Renal cortical epithelial cell (primary cell): ENCODE measurements at places on chromosomes 5 and 9. TPM values are rescaled to one million over a fixed set of nuclear protein-coding genes. Genes with fewer than 3 reads are reported as not detected.

- no peak for DNase-seq
Measured at GRCh38 chr5:96768708-96769251, 39.0 kb downstream of the ERAP1 start.

DNA sequence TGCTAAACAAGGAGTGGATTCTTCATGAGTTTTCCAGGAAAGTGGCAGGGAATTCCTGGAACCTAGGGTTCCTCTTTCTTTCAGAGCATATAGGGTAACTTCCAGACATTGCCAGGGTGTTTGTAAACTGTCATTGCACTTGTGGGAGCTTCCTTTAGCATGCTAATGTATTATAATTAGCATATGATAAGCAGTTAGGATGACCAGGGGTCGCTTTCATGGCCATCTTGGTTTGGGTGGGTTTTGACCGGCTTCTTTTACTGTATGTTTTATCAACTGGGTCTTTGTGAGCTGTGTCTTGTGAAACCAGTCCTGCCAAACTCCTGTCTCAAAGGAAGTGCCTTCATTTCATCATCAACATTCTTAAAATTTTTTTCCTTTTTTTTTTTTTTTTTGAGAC is 11.9 kb upstream of the MELK start:
- no peak for DNase-seq

The ADCY2 gene
- total RNA-seq, result not detected in 2 replicates

- DNase-seq, result no peak
Measured at GRCh38 chr9:76558465-76558864, 99.5 kb downstream of the GCNT1 start.

The RALGPS1 gene
- total RNA-seq, result 1.4 and 5.4 TPM in 2 replicates

DNA sequence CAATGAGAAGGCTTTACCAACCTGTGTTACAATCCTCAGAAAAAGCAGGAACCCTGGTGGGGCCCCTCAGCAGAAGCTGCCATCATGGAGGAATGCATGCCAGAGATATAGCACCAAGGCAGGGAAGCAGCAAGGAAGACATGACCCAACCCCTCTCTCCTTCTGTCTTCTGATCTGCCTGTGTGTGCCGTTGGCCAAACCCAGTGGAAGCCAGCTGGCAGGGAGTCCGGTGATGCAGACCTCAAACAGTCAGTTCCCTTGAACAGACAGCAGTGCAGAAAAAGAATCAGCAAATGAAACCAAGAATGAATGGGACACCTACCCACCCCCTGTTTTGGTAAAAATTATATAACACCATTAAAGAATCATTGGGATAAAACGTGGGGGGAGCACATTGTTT is 234.2 kb downstream of the ZNF608 start:
- DNase-seq, result no peak

GRCh38 chr9:121627427-121627826 is 24.0 kb upstream of the DAB2IP start:
- no peak for DNase-seq

DNA sequence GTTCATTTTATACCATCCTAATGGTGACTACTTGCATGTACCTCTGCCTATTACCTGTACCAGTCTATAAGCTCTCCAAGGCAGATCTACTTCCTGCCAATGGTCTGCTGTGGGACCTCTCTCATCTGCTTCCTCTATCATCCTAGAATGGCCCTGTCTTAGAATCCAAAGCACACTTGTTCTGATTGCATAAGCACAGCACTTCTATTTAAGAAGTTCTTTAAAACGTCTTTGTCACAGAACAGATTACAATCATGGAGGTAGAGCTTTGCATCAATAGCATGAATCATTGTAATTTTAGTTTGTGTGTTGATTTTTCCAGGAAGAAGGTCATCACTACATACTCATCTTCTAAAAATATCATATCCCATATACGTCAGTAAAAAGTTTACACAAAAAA is 131.8 kb upstream of the ACOT12 start:
- DNase-seq, result no peak
